Activated CD8-positive, alpha-beta memory T cell treated with anti-CD3 and anti-CD28 coated beads, Interleukin-2, amount 50 U/mL, for 48 hours (primary cell): ENCODE measurements at places on chromosomes 5 and 9.

DNA sequence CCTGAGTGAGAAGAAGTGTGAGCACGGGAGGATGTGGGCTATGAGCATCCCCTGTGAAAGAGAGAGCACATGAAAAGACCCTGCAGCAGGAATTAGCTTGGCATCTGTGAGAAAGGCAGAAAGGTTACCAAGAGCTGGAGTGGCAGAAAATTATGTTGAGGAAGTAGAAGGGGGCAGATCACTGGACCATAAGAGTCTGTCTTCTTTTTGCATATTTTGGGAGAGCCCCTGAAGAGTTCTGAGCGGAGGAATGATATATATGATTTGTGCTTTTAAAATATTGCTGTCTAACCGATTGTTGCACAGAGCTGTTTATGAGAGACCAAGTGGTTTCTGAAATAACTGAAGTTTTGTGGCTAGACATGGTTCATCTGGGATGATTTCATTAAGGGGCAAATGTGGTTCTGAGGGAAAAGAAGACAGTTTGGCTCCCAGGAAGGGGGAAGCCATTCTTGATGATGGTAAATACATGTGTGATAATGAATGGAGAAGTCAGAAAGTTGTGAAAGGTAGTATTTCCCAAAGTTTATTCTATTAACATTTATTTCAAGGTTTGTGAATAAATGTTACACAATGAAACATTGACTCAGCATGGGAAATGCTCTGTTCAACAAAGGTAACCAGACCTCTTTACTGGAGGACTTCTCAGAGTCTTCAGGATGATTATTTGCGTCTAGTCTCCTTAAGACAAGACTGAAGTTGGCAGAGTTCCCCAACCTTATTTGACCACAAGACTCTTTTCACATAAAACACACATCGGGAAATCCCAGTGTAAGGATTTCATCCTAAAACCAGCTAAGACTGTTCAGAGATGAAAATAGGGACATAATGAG, 31.5 kb upstream of the ADRB2 start:
- DNase-seq: no peak

DNA sequence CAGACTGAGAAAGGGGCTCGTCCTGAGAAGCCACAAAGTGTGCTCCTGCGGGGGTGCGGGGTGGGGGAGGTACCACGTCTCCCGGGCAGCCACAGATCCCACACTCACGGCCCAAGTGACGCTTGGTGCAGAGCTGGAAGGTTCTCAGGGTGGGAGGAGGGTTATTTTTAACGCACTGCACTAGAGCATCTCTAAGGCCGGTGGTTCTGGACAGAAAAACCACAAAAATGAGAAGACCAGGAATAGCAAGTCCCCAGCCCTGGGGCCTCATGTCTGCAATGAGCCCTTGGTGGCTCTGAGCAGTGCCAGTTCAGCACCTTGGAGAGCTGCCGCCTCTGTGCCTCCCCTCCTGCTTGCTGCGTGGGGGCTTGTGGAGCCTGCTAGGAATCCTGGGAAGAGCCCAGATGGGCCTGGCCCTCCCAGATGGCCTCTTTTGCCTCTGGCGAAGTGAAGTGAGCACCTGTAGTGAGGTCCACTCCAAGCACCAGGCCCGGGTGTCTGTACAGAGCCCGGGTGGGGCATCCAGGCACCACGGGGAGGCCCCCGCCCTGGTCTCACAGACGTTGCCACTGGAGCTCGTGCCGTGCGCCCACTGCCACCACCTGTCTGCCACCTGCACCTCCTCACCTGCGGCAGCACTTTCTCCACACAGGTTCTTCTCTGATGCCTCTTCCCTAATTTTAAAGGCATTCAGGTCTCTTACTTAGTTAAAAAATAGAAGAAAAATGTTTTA, 48.9 kb upstream of the CACNA1B start:
- no peak for DNase-seq

DNA sequence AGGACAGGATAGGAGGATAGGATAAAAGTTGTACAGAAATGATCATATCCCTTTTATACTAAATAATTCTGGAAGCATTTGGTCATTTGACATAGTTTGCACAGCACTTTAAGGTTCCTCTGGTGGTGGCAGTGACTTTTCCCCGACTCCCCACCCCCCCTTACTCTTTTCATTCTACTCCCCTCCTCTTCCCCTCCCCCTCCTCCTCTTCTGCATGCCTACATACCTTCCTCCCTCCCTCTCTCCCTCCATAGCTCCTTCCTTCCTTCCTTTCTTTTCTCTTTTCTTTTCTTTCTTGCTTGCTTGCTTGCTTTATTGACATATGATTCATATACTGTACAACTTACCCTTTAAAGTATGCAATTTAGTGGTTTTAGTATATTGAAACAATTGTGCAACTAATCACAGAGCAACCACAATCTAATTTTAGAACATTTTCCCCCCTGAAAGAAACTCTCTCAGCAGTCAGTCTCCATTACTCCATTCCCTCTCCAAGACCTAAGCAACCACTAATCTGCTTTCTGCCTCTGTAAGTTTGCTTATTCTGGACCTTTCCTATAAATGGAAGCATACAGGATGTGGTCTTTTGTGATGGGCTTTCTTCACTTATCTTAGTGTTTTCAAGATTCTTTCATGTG, 159.0 kb downstream of the HACD4 start:
- no peak for DNase-seq

- no peak for DNase-seq
Observed at GRCh38 chr9:68966496-68966944, 47.4 kb downstream of the PRKACG start.

DNA sequence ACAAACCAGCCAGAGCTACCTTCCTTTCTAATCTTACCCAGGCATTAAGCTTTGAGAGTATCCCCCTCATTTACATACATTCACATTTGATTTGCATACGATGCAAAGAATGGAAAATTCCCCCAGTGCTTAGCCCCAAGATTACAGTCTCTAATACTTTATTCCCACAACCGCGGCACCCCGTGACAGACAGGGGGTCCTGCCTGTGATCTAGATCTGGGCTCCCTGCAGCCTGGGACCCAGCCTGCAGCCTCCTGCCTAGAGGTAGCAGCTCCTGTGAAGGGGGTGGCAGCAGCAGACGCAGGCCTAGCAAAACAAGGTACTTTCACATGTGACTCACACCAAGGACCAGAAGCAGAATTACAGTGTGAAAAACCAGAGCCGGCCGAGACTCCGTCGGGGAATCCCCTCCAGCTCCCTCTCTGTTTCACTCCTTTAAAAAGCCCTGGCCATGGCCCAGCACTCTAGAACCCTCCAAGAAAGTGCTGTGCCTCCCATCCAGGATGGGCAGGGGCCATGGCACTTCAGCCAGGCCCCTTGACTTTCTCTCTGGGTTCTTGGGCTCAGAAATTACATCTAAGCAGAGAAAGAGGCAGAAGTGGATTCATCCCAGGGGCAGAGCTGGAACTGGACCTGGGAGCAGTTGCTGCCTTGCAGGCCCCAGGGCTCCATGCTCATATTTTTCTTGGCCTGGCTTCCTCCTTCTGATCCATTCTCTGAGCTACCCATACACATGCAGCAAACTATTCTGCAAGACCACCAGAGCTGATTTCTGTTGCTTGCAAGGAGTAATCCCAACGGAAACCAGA, 14.0 kb upstream of the TCF7 start:
- peak; percentile 84 for DNase-seq

DNA sequence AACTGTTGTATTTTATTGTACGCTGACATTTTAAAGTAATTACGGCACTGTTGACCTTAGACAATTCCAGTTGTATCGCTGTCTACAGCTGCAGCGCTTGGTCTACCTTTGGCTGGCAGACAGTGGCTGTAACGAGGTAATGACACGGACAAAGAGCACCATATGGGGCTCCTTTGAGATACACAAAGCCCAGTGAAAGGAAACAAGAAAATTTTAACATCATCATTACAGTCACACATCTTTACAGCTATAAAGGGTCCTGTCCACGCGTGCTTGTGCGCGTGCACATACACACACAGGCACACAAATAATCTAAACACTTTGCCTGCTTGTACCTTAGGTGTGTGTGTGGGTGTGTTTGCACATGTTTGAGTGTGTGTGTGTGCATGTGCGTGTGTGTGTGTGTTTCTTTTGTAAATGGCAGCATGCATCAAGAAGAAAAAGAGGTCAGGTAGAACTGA, 946.0 kb downstream of the NR2F1-AS1 start:
- no peak for DNase-seq

GRCh38 chr5:140131967-140132409, 6.3 kb downstream of the IGIP start:
- peak; percentile 49 for DNase-seq

GRCh38 chr5:51582871-51583394, 199.7 kb downstream of the ISL1 start:
- DNase-seq: no peak

DNA sequence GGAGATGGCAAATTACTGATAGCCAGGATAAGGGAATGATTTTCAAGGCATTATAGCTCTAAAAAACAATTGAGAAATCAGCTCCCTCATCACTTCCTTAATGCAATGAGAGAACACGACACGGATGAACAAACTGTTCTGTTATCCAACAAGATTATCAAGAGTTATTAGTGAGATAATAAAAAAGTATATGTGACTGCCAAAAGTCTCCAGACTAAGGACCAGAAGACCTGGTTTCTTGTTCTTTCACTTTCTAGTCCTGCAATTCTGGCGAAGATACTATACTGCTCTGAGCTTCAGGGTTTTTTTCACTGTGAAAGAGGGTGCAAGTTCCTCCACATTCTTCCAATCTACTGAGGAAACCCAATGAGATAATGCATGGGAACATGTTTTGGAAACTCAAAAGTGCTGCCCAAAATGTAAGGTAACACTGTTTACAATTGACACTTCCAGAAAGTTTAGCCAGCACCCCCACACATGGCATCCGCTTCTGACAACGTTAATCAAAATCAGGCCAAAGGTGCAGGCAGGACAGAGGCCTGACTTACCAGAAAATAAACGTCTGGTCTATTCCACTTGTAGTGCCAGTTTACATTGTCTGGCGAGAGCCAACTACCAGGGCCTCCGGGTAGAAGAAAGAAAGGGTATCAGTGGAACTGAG, 254.2 kb downstream of the DOCK8 start:
- no peak for DNase-seq

DNA sequence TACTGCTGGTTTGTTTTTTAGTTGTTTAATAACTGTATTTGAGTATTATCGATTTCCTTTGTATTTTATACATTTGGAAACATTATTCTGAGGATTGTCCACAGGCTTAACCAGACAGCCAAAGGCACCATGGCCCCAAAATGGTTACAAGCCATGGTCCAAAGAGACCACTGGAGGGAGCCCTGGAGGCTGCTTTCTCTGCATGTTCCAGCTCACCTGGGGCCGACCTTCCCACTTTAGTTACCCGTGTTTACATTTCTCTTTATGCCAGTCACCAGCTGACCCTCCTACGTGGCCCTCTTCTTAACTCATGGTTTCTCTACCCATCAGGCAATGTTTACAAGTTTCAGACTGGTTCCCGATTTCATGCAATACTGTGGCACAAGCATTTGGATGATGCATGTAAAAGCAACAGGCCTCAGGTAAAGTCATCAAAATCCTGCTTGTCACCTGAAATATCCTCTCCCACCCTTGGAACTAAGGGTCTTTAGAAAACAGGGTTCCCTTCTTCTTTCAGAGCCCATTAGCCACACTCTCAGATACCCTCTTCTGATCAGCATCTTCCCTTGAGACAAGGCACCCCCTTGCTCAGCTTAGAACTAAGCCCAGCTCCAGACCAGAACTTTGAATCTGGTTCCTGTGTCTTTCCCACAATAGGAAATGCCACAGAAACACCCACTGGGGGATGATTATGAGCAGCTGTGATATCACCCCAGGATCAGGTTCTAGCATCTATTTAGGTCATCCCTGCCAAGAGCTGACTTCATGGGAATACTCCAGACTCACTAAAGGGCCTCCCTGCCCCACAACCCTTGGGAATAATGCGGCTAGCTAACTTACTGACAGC, 49.9 kb upstream of the GARNL3 start:
- peak; percentile 76 for DNase-seq

DNA sequence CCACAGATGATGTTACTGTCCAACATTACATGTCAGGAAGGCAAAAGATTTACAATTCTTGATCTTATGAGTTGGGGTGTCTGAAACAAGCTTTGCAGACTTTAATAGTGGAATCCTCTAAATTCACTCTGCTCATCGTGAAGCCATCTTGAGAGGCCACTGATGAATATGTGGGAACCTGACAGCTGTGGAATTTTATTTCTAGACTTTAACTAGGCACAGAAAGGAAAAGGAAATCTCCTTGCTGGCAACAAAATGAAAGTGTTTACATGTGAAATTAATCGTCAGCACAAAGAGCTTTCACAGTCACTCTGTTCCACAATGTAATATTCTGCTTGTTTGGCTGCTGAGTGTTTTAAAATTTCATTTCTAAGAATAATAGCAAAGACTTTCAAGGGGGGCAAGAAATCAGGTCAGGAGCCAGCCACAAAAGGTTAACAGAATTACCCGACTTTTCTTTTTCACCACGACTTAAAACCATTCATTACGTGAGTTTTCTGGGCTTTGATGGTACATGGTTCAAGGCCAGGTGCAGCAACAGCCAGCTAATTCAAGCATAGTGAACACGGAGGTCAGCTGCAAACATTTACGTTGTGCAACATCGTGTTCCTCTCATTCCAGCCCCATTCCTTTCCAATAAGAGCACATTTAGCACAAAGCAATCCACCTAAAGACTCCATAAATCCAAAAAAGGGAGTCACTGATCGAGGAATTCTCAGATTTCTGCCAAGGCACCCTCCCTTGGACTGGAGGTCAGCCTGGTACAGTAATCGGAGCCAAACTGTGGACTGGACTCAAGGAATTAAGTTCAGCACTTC, 14.6 kb downstream of the NREP start:
- no peak for DNase-seq

DNA sequence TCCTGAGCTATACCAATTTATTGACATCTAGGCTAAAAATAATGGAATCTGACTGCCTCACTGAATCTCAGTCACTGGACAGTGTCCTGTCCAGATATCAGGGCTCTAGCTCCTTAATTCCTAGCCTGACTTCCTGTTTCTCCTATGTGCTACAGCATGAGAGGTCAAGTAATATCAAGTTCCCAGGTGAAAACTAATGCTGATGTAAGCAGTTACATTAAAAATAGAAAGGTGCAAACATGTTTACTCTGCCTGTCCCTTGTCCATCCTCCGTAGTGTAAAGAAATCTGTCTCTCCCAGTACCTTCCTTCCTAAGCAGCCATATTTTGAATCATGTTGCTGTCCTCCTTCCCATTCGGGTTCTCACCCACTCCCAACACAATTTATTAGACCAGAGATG, 145.9 kb upstream of the GHR start:
- DNase-seq: no peak

- no peak for DNase-seq
Observed at GRCh38 chr9:103037508-103038477, 42.7 kb downstream of the CYLC2 start.

- no peak for DNase-seq
Observed at GRCh38 chr9:123387686-123388085, 31.7 kb downstream of the CRB2 start.

DNA sequence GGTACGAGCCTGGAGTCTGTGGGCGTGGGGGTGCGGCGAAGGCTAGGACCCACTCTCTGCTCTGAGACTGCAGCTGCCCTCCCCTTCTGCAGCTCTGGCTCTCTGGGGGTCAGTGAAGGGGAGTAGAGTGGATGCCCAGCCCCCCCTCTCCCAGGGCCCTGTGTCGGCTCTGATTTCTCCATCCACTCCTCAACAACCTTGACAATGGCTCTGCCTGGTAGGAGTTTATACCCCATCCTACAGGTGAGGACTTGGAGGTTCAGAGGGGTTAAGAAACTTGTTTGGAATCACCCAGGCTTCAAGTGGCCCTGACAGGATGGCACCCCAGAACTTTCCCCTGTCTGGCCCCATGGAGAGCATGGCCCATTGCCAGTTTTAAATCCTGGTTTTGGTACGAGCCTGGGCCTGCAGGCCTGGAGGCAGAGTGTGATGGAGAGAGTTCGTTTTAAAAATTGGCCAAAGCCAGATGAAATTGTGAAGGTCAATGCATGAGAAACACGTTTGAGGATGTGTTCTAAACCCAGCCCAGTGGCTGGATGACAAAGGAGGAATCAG, 22.3 kb downstream of the NCS1 start:
- no peak for DNase-seq
